NCI-H1048 (cell line): ENCODE measurements at places on chromosomes 5 and 9.

DNA sequence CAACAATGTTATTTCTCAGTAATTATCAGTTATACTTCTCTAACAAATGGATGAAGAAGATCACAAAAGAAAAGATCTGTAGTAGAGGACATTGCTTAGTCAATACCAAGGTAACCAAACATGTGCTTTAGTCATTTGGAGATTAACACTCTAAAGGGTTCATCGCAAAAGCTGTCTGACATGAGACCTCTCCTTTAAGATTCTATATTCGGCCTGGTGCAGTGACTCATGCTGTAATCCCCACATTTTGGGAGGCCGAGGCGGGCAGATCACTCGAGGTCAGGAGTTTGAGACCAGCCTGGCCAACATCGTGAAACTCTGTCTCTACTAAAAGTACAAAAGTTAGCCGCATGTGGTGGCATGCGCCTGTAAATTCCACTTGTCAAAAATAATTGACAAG is 18.3 kb upstream of the CKMT2 start:
- DNase-seq = no peak

DNA sequence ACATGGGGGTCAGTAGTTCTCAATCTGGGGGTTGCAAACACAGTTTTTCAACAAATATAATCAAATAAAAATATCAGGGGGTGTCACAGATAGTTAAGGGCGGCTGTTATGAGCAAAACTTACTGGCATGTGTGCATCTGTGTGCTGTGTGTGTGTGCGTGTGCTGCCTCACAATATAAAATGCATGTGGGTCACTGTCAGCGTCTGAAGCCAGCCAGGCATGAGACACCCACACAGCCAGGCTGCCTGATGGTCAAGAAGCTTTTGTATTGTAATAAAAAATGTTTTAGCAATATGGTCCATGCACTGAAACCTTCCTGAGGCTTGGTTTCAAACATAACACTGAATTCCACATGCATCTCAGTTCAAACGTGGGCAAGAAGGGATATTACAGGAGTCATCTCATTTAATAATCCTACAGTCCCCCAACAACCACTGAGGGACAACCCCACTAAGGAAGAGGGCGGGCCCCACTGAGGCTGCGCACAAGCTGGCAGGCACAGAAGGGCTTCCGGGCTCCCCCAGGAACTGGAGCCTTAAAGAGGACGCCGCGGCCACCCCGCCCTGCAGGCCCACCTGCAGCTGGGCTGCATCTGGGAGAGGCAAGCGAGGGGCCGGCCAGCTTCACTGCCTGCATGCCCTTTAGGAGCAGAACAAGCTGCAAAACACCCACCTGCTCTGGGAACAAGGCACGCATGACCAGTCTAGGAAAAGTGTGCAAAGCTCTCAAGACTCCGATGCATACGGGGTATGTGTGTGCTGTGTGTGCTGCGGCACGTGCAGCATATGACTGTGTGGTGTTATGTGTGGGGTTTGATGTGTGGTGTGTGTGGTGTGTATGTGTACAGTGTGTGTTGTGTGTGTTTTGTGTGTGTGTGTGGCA is 14.1 kb downstream of the SEMA4D start:
- DNase-seq = no peak

GRCh38 chr9:21801683-21802417 is 586 bp upstream of the MTAP start:
- DNase-seq = peak; percentile 78

DNA sequence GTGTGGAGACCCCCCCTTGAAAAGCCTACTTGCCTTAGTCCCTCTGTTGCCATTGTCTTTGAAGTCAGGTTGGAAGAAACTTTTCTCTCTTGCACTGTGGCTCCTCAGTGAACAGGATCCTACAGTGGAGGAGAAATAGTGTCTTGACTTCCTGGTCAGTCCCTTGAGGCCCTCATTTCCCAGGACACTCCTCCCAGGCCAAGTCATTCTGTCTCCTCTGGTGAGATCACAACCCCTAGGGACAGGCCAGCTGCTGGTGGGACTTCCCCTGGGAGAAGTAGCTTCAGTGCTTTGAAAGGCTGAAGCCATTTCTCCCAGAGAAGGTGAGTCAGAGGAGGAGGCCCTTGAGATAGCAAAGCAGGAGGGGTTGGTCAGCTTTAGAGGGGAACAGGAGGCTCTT is 10.1 kb upstream of the GRIA1 start:
- DNase-seq = no peak

- no peak for DNase-seq
Measured at GRCh38 chr5:121719255-121719654, 132.4 kb upstream of the FTMT start.

GRCh38 chr5:9534881-9535517 is 10.9 kb downstream of the SEMA5A start:
- no peak for DNase-seq

- no peak for DNase-seq
Measured at GRCh38 chr9:134069480-134070399, 1.9 kb upstream of the BRD3 start.

GRCh38 chr9:120985819-120986222 is 59.2 kb upstream of the TRAF1 start:
- DNase-seq = no peak

- DNase-seq = no peak
Measured at GRCh38 chr5:178533136-178533535, 57.1 kb downstream of the COL23A1 start.

DNA sequence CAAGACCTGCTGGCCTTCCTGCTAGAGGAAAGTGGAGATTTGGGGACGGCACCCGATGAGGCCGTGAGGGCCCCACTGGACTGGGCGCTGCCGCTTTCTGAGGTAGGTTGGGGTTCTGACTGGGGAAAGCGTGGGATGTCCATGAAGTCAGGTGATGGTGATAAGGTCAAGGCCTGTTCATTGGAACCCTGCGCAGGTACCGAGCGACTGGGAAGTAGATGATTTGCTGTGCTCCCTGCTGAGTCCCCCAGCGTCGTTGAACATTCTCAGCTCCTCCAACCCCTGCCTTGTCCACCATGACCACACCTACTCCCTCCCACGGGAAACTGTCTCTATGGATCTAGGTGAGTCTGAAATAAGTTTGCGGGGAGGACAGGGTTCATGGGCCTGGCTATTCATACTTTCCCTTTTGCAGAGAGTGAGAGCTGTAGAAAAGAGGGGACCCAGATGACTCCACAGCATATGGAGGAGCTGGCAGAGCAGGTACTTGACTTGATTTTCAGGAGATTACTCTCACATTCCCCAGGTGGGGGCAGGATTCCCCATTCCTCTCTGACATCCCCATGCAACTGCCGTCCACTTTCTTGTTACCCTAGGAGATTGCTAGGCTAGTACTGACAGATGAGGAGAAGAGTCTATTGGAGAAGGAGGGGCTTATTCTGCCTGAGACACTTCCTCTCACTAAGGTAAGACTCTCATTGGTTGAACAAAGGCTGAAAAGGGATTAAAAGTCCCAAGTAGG is 505 bp downstream of the CREB3 start:
- peak; percentile 28 for DNase-seq

DNA sequence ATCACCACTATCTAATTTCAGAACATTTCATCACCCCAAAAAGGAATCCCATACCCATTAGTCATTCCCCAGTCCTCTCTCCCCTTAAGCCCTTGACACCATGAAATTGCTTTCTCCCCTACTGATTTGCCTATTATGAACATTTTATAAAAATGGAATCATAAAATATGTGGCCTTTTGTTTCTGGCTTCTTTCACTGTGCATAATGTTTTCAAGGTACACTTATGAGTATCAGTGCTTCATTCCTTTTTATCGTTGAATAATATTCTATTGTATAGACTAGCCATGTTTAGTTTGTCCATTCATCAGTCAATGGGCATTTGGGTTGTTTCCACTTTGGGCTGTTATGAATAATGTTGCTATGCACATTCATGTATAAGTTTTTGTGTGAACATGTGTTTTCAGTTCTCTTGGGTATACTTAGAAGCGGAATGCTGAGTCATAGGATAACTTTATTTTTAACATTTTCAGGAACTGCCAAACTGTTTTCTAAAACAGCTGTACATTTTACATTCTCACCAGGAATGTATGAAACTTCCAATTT is 40.4 kb upstream of the FGF1 start:
- no peak for DNase-seq

DNA sequence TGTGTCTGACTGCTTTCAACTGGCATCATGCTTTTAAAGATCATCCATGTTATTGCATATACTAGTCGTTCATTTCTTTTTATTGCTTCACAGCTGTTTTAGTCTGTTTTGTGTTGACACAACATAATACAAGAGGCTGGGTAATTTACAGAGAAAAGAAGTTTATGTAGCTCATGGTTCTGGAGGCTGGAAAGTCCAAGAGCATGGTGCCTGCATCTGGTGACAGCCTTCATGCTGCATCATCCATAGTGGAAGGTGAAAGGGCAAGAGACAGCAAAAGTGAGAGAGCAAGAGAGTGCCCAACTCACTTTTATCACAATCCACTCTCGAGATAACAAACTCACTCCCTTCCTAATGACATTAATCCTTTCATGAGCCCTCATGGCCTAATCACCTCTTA is 198.4 kb downstream of the NSG2 start:
- DNase-seq = no peak

- no peak for DNase-seq
Measured at GRCh38 chr5:168327994-168328393, 36.5 kb downstream of the WWC1 start.

DNA sequence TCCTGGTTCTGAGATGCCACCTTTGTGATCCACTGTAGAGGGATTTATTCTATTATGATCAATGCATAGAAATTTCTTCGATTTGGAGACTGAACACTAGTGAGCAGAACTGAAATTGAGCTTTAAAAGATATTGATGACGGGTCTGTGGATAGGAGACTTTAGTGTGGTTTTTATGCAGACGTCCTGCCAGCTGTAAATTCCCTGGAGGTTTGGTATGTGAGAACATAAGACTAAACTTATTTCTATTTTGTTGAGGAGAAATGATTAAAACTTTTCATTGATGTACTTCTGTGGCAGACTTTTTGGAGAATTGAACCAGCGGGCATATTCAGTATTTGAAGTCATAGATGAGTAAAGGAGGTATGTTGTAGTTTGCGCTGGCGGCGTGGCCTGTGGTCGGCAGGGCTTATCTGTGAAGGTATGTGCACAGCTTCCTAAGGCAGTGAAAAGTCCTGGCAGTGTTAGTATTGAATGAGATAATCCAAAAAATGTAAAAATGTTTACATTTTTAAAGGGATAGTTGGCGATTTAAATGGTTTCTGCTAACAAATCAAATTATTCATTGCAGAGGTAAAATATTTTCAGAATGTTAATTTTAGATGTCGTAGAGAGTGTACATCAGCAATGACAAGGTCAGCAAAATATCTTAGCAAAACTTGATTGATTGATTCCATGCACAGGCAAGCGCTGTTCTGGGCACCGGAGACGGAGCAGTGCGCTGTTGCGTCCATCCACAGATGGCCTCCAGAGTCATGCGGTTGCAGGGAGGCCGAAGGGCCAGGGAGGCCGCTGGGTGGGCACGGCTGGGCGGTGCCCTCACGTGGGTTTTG is 20.4 kb downstream of the TENT4A start:
- DNase-seq = no peak

DNA sequence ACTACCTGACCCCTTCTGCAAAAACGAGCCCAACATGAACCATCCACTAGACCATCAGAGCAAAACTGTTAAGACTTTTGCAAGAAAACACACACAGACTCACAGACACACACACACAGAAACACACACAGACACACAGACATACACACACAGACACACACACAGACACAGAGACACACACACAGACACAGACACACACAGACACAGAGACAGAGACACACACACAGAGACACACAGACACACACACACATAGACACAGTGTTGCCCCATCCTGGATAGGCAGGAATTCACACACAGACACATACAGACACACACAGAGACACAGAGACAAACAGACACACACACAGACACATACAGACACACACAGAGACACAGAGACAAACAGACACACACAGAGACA is 52.5 kb downstream of the NACC2 start:
- DNase-seq = no peak

- DNase-seq = no peak
Measured at GRCh38 chr9:84940294-84940693, 270.8 kb downstream of the NTRK2 start.

- no peak for DNase-seq
Measured at GRCh38 chr5:9519537-9519936, 26.3 kb downstream of the SEMA5A start.

- DNase-seq = no peak
Measured at GRCh38 chr5:176491101-176491502, 42.9 kb downstream of the FAF2 start.

DNA sequence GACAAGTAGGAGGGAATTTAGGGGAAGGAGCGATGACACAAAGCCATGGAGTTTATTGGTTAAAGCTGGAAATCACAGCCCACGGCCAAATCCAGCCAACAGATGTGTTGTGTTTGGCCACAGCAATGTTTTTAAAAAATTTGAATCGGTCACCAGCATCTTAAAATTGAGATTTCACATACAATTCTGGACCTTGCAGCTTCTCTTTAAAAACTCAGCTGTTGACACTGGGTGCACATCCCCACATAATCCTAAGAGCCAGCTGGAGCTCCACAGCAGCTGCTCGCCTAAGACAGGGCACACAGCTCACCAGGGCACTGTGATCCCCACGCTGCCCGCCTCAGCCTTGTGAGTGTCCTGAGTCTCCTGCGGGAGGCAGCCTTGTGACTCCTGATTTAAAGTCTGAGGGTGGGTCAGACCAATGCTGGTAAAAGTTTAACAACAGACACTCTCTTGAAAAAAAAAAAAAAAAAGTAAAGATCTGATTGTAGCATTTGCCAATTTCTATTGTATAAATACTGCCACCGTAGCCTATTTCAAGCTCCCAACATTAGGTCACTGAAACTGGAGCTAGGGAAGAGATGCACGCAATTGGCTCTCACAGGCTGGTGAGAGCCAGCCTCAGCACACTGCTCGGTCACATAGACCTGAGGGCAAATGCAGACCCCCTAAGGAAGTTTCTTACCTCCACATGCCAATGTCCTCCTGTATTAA is 124.8 kb downstream of the HSD17B3 start:
- DNase-seq = no peak

- DNase-seq = no peak
Measured at GRCh38 chr5:175325681-175326080, 118.3 kb downstream of the DRD1 start.

DNA sequence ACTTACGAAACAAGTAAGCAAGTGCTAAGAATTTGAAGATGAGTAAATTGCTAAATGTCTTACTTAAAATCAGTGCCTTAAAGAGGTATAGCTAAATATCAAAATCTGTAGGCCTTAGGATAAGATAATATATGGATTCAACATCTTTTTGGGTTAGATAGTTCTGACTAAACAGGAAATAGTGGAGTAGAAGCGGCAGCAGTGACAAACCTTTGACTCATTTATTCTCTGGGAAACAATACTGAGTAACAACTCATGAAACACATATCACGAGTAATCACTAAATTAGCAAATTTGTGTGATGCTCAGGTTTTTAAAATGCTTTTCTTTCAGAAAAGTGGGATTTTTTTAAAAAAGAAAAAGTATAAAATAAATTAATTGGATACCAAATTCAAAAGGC is 762.1 kb upstream of the TYRP1 start:
- DNase-seq = no peak
